T-helper 2 cell (primary cell): ENCODE measurements at places on chromosomes 6 and 20.

DNA sequence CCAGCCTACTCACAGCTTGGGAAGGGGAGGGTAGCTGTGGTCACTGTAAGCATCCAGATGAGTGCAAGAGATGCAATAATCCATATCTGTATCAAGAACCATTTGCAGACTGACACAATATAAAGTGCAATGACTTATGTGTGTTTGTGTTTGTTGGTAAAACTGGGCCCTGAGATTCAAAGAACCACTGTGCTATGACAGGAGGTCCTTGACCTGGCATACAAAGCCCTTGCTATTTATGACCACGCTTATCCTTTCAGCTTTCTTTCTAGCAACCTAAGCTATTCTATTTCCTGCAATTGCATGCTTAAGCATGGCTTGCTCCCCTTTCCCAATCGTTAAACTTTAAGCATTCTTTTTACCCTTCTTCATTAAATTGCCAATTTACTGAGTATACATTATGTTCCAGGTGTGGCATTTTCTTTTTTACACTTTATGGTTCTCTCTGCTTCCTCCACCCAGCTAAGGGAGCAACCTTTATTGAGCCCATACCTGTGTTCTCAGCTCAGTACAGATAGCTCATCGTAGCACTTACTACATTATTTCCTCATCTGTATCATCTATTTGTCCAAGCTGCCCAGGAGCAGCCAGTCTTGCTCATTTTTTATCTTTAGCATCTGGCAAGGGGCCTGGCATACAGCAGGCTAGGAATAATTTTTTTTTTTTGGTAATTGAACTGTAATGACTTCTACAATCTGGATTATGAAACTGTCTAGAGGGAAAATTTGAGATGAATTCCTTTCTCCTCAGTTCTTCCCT is 3.5 kb downstream of the MCUR1 start:
- DNase-seq: no peak

- DNase-seq: no peak
Measured at GRCh38 chr6:37324131-37325033, 29.4 kb upstream of the RNF8 start.

DNA sequence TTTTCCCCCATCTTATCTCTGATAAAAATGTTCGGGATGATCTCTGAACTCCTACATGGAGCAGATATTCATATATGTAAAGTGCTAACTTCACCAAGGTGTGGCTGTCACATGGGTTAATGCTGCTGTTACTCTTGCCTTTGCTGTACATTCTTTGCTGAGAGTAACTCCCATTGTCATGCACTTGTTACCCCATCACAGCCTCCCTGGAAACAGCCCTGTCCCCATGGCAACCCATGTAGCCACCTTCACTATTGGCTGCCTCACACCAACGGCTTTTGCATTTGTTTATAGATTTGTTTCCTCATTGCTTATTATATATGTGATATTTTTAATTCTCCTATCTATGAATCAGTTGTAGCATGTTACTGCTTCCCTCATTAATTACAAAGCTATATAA is 17.3 kb upstream of the IBTK start:
- DNase-seq: no peak

- DNase-seq: no peak
Measured at GRCh38 chr6:101058296-101058695, 177.2 kb upstream of the ASCC3 start.
